ENCODE measurements at places on chromosomes 3 and 15. TPM values are rescaled to one million over a fixed set of nuclear protein-coding genes. Genes with fewer than 3 reads are reported as not detected.

GRCh38 chr3:149332771-149333170 is 665 bp downstream of the TM4SF18 start:
- no peak for DNase-seq

GRCh38 chr15:95522533-95522932 is 808.0 kb upstream of the NR2F2 start:
- no peak for DNase-seq

DNA sequence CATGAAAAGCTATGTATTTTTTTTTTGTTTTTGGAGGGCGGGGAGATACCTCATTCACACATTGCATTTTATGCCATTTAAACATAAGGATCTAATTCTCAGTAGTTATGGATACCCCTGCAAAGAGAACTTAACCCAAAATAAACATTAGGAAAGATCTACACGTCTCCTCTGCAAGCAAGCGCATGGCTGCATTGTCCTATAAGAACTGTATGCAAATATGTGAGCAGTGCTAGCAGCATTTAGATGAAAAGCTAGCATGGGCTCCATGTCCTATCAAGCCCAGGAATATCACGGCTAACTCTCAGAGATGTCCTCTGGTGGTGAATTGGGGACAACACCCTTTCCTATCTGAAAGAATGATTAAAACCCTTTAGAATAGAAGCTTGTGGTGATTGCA is 292.8 kb downstream of the MEX3B start:
- no peak for DNase-seq

DNA sequence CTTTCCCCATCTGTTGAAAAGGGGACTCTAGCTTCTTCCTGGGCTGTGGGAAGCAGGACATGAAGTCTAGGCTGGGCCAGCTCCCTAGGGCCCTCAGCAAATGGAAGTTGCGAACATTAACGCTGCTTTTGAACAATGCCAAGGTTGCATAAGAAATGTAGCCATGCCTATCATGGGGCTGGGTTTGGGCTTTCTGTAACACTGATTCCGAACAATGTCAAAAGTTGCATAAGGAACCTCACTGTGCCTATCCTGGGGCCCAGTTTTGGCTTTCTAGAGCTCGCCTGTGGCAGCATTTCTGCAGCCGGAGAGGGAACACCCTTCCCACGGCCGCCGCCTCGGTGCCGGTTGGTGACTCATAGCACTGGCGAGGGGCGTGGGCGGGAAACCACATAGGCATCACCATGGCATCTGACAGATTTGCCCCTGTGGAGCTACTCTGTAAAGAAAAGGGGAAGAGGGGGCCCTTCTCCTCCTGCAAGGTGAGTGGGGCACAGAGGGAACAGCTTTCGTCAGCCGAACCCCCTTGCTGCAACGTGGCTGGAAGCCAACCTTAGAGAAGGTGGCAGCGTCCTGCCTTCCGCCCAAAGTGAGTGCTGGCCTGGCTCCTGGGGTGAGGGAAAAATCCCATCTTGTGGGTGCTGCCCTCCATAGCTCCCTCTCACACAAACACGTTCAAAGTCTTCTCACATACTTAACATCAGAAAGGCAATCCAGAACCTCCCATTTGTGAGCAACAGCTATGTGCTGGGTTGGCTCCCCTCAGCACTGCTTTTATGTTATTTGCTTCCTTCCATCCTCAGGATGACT is 46.6 kb upstream of the ATP2B2 start:
- peak; percentile 24 for DNase-seq

GRCh38 chr3:56720849-56721248 is 37.8 kb upstream of the TASOR start:
- no peak for DNase-seq

GRCh38 chr3:162738784-162739183 is 1242.2 kb downstream of the OTOL1 start:
- DNase-seq, result no peak

DNA sequence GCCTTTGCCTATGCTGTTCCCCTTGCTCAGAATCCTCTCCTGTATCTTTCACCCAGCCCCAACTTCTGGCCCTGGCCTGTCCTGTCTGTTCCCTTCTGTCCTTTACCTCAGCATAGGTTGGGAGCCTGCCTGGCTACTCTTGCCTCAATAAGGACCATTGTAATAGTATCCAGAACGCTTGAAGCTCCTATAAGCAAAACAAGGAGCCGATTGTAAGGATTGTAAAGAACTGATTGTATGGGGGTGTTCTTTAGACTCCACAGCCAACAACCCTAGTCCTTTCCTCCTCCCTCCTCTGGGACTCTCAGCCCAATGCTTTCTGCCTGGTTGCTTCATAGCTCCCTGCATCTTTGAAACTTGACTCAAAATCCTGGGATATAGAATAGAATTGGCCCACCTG is 18.7 kb upstream of the RAD54L2 start:
- no peak for DNase-seq

GRCh38 chr15:29252234-29252633 is 17.4 kb downstream of the NSMCE3 start:
- no peak for DNase-seq

GRCh38 chr3:23073724-23074305 is 129.3 kb upstream of the UBE2E2 start:
- DNase-seq, result no peak

DNA sequence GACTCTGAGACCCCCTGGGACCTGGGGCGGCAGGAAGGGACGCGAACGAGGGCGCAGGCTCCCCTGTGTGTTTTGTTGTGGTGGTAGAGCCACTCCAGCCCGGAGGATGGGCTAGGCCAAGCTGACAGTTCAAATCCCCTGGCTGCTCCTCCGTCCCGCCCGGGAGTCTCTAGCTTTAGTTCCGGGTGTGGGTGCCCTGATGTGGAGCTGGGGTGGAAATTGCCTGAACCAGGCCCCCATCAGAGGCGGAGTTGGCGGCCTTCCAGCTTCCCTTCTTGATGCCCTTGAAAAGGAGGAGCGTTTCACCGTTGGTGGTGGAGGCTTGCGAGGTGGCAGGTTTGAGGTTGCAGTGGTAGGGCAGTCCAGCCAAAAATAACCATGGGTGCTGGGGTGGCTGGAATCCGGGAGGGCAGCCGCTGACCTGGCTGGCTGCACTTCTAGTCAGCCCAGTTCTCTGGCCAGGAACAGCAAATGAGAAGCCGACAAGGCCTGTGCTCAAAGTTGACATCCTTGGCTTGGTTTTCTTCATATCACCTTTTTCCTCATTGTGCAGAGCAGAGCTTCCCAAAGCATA is 817 bp downstream of the CLK3 start:
- DNase-seq, result peak; percentile 89

DNA sequence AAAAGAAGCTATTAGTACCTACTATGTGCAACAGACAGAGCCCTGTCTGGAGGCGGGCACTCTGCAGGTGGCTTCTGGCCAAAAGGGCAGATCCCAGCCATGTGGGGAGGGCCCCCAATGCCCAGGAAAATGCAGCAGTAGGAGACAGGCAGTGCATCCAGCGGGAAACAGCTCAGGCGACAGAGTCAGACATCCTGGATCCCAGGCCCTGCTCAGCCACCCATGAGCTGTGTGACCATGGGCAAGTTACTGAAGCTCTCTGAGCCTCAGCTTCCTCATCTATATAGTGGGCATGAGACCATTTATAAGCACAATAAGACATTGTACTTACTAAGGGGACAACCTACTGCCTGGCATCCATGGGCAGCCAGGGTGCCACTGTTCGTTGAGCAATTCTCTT is 25.8 kb downstream of the NUP210 start:
- no peak for DNase-seq

DNA sequence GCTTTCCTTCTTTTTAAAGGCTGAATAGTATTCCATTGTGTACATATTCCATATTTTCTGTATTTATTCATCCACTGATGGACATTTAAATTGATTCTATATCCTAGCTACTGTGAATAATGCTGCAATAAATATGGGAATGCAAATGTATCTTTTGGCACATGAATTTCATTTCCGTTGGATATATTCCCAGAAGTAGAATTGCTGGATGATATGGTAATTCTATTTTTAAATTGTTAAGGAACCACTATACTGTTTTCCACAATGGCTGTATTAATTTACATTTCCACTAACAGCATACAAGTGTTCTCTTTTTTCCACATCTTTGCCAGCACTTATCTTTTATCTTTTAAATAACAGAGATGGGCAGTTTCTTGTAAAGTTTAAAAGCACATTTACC is 302.7 kb downstream of the CTNNB1 start:
- no peak for DNase-seq

DNA sequence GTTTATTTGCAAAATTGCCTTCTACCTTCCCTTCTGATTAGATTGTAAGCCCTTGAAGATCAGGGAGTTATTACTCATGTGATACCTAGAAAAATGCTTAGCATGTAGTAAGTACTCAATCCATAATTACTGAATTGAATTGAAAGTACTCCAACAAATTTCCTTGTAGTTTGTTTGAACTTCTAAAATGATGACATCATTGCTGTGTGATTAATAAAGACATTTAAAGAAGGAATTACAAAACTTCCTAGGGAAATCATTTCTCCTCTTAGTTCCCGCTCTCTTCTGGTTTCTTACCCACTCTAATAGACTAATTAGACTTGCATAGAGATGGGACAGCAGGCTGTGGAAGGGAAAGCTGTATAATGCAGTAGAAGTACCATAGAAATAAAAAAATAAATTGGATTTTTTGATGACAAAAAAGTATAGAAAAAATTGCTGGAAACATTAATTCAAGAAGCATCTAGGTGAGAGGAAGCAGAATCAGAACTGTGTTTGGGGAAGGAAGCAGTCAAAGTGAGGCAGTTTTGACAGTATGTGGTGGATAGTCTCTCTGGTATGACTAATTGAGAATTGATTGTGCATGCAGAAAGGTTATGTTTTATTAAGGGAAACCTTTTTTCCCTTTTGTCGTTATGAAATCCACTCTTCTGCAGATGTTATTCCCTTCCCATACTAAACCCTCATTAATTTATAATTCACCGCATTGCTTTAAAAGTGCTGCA is 93.0 kb downstream of the ALCAM start:
- no peak for DNase-seq

- DNase-seq, result peak; percentile 57
Observed at GRCh38 chr3:12648384-12648959, 15.4 kb downstream of the RAF1 start.

GRCh38 chr3:158453865-158454264 is 117.1 kb upstream of the MLF1 start:
- DNase-seq, result no peak

GRCh38 chr3:113405180-113405579 is 36.1 kb downstream of the CFAP44 start:
- DNase-seq, result no peak

DNA sequence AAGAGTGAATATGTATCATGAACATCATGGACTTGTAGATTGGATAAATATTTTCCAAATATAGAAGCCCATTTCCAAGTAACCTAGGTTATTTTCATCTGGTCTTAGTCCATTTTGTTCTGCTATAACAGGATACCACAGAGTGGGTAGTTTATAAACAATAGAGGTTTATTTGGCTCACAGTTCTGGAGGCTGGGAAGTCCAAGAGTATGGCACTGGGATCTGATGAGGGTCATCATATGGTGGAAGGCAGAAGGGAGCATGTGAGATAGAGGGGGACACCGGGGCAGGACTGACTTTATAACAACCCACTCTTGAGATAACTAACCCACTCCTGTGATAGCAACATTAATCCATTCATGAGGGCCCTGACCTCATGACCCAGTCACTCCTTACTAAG is 9.4 kb upstream of the MGA start:
- no peak for DNase-seq

- DNase-seq, result no peak
Observed at GRCh38 chr3:194197981-194198695, 62.2 kb downstream of the HES1 start.

DNA sequence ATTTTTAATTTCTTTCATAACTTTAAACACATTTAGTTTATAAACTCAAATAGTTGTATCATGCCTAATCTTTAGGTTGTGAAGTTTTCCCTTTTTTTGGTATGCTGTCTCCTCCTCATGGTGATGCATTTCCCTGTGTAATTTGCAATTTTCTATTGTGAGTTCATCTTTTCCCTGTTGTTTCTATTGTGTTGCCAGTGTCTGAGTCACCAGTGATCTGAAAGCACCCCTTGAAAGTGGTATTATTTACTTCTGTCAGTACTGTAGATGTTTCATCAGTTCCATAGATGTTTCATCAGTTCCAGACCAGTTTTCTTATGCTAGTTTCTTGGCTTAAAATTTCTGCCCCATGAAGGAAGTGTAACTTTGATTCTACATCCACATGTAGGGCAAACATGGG is 80.6 kb downstream of the OXSM start:
- DNase-seq, result no peak

GRCh38 chr3:131485119-131485518 is 17.7 kb downstream of the MRPL3 start:
- no peak for DNase-seq

DNA sequence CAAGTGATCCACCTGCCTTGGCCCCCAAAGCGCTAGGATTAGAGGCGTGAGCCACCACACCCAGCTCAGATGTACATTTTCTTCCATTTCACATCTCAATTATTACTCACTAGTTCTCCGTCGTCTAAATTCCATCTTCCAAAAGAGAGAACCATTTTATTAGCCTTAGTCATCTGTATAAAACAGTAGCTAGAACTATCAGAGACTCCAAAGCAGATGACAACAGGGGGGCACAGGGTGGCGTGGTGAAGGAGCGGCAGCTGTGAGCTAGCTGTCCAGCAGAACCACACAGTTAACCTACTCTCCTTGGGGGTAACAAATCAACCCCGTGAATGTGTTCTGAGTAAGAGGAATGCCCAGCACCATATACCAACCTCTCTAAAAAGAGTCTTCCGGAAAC is 7.1 kb downstream of the SLC25A20 start:
- DNase-seq, result no peak

DNA sequence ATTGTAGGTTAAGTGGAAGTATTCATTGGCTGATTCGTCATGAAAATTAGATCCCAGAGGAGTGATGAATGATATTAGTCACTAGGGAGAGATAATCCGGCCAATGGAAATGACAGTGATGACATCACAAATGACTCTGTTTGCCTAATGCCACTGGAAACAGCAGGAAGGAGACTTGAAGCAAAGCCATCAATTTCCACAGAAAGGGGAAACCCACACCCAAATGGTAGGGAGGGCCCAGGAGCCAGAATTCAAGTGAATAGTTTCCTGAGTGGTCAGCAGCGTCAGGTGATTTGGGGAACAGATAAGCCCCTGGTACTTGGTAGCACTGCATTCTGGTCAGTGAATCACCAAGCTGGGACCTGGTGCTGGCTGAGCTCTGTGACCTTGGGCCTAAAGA is 3.3 kb upstream of the ADAMTS9 start:
- DNase-seq, result no peak

GRCh38 chr15:60568301-60568742 is 89.4 kb upstream of the ICE2 start:
- peak; percentile 60 for DNase-seq

The TGM4 gene
- total RNA-seq, result not detected

The LPCAT4 gene
- total RNA-seq, result 4.0 TPM

The CPN2 gene
- 159 TPM for total RNA-seq

The GNB5 gene
- total RNA-seq, result 12.7 TPM

The CKMT1B gene
- 0.55 TPM for total RNA-seq

The GPR62 gene
- not detected for total RNA-seq

The INSYN1 gene
- 1.4 TPM for total RNA-seq

The SV2B gene
- total RNA-seq, result 0.60 TPM

The PRR23C gene
- not detected for total RNA-seq

The SCAMP5 gene
- 0.73 TPM for total RNA-seq
